ENCODE measurements at places on chromosomes 7 and 10.

GRCh38 chr7:103075337-103075918 is 488 bp downstream of the ARMC10 start:
- peak overlapping the region; percentile 74 for H3K4me3 ChIP-seq
- peak overlapping the region; percentile 91 for H3K27ac ChIP-seq
- H3K4me1 ChIP-seq: peaks cover 9% of the 10 kb centered on the region
- no peaks in the 10 kb centered on the region for H3K36me3 ChIP-seq

GRCh38 chr7:55108818-55109217 is 90.0 kb downstream of the EGFR start:
- no peaks in the 10 kb centered on the region for H3K27me3 ChIP-seq
- no peaks in the 10 kb centered on the region for H3K4me1 ChIP-seq
- no peak overlapping the region for H3K4me3 ChIP-seq
- H3K36me3 ChIP-seq: no peaks in the 10 kb centered on the region

GRCh38 chr7:157432541-157432956 is 95.7 kb downstream of the DNAJB6 start:
- no peaks in the 10 kb centered on the region for H3K27me3 ChIP-seq
- no peaks in the 10 kb centered on the region for H3K36me3 ChIP-seq
- peak; percentile 69 for DNase-seq
- H3K27ac ChIP-seq: no peak overlapping the region
- H3K4me1 ChIP-seq: no peaks in the 10 kb centered on the region

GRCh38 chr10:128062331-128062880 is 63.8 kb downstream of the MKI67 start:
- H3K36me3 ChIP-seq: peaks cover 3% of the 10 kb centered on the region
- DNase-seq: no peak
- H3K4me3 ChIP-seq: no peak overlapping the region
- H3K27ac ChIP-seq: peak overlapping the region; percentile 56
- no peaks in the 10 kb centered on the region for H3K4me1 ChIP-seq
- no peaks in the 10 kb centered on the region for H3K27me3 ChIP-seq

DNA sequence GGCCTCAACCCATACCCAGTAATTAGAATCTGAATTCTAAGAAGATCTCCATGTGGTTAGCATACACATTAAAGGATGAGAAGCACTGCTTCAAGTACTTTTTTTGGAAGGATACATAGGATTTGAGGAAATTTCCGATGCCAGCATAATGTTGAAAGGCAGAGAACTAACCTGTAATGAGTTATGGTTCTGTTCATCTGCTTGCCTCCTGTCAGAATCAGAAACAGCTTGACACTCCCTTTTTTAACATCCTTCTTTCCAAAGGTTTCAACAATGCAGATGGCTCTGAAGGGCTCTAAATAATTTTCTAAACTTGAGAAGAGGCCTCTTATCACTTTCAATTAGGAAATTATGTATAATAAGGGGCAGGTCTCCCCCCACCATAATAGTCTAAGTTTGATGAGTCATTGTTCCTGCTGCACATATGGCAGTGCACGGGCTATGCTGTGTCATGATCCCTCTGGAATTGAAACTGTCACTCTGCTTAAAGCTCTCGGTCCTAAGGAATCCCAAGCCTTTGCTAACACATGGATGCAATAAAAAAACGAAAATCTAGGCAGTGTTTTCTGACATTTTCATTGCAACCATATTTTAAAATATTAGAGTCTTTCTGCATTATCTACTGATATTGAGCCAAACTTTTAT is 291.2 kb upstream of the FZD1 start:
- no peaks in the 10 kb centered on the region for H3K27me3 ChIP-seq
- H3K4me3 ChIP-seq: no peak overlapping the region
- DNase-seq: no peak
- H3K4me1 ChIP-seq: no peaks in the 10 kb centered on the region
- H3K36me3 ChIP-seq: no peaks in the 10 kb centered on the region

DNA sequence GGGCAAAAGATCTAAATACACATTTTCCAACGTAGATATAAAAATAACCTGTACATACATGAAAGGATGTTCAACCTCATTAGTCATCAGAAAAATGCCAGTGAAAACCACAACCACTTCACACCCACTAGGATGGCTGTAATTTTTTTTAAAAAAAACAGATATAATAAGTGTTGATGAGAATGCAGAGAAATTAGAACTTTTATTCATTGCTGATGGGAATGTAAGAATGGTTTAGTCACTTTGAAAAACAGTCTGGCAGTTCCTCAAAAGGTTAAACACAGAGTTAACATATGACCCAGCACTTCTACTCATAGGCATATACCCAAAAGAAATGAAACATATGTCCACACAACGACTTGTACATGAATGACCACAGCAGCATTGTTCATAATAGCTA is 32.3 kb upstream of the PRKCQ start:
- no peak overlapping the region for H3K4me3 ChIP-seq
- no peaks in the 10 kb centered on the region for H3K27me3 ChIP-seq
- H3K4me1 ChIP-seq: no peaks in the 10 kb centered on the region

DNA sequence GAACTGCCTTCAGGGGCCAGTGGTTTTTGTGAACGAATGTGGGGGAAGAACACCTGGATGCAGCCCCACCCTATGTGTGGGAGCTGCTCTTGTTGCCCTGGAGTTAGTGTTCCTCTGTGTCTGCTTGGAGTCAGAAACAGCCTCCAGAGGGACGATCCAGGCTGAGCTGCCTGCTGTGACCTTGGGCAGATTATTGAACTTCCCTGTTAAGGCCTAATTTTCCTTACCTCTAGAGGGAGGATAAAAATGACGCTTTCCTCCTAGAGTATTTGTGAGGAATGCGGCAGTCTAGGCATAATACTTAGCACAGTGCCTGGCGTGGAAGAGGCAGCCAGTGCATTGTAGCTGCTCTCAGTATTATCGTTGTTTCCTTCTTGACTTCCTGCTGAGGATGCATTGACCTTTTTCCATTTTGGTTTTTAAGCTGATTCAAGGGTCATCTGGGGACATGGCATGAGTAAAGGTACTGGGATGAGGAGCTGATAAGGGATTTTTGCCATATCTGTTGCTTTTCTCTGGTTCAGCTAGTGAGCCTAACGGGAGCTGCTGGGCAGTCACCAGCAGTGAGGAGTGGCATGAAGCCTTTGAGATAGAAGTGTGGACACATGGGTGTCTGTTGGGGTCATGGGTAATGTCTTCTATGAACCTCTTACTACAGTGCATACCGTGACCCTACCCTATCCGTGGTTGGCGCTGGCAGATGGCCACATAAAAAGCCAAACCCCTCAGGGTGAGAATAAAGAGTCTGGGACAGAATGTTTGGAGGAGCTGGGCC is 6.4 kb downstream of the ZFYVE27 start:
- H3K27ac ChIP-seq: no peak overlapping the region
- peaks cover under 1% of the 10 kb centered on the region for H3K4me1 ChIP-seq
- H3K4me3 ChIP-seq: no peak overlapping the region
- no peaks in the 10 kb centered on the region for H3K27me3 ChIP-seq
- H3K36me3 ChIP-seq: peaks cover 13% of the 10 kb centered on the region

- H3K4me3 ChIP-seq: no peak overlapping the region
- H3K27me3 ChIP-seq: no peaks in the 10 kb centered on the region
- no peak for DNase-seq
- no peak overlapping the region for H3K27ac ChIP-seq
- peaks cover 43% of the 10 kb centered on the region for H3K36me3 ChIP-seq
Observed at GRCh38 chr10:6220418-6221191, 17.9 kb downstream of the PFKFB3 start.
